Inflammatory macrophage treated with lipopolysaccharide for 1 hour (primary cell): ENCODE measurements at places on chromosomes 2 and 18.

DNA sequence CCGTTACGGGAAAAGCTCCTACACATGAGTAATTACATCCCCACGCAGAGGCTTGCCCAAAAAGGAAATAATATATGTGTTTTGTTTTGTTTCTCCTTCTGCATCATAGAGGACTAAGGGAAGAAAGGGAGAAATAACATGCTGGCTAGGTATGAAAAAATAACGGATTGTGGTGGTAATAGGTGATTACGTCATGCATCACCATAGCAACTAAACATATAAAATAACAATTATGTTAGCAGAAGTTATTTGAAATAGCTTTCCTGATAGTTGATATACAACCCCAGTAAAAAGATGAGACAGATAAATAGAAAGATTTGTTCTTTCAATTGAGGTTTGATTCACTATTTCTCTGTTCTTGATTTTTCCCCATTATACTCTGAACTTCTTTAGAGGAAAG is 518.0 kb downstream of the ZNF516 start:
- no peak for DNase-seq

DNA sequence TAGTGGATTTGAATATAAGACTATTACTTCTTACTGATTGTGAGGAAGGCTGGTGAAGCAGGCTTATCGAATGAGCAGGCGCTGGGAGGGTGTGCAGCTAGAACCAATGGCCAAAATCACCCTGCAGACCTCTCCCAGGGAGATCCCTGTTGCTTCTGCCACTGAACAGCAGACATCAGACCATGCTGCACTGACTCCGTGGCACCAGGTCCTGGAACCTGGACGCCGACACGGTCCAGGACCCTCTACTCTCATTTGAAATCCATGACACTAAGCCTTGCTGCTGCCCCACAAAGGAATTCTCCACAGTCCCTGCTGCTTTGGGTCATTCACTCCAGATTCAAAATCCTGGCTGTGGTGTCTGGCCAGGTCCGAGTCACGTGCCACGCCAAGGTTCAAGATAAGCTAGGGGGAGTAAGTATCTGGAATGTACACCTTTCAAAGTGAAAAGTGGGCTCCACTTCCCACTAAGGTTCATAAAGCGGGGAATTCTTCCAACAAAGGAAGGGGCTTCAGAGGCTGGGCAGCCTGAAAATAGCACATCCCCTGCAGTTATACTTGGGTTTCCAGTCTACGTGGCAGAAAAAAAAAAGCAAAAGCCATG is 9.0 kb upstream of the YWHAQ start:
- DNase-seq = no peak

DNA sequence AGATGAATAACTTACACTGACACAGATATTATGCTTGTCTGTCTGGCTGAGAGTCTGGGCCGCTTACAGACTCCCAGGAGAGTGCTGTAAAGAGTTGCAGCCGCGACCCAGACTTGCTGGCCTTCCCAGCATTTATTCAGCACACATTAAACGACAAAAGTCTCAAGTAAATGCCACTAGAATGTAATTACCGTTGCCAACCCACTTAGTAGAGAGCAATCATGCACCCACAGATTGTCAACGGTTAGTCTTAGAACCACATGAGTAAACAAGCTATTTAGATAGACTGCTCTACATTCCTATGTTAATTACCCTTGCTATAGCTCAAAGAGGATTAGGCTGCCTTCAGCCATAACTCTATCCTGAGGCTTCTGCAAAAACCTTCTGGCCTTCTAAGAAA is 47.8 kb upstream of the C2orf74 start:
- DNase-seq = no peak

GRCh38 chr2:201931951-201932350 is 101.7 kb upstream of the FZD7 start:
- DNase-seq = no peak

GRCh38 chr2:173146590-173146989 is 70.9 kb downstream of the MAP3K20 start:
- no peak for DNase-seq

GRCh38 chr2:168604252-168604651 is 148.2 kb downstream of the CERS6 start:
- no peak for DNase-seq

DNA sequence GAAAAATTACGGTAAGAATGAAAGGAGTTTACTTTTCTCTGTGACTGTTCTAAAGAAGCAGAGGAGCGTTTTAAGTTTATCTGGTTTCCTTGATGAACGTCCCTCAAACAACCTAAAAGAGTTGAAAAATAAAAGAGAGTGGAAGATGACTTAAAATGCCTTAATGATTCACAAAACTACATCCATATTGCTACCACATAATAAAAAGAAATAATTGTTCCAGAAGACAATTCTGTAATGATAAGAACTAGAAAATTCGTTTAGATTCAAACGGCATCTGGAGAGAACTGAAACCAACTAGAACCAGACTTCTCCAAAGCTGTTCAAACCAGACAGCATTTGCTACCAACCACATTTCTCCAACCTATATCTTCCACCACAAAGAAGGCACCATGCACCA is 68.1 kb downstream of the TEKT4 start:
- no peak for DNase-seq

GRCh38 chr2:15412779-15413178 is 148.4 kb downstream of the NBAS start:
- DNase-seq = no peak

DNA sequence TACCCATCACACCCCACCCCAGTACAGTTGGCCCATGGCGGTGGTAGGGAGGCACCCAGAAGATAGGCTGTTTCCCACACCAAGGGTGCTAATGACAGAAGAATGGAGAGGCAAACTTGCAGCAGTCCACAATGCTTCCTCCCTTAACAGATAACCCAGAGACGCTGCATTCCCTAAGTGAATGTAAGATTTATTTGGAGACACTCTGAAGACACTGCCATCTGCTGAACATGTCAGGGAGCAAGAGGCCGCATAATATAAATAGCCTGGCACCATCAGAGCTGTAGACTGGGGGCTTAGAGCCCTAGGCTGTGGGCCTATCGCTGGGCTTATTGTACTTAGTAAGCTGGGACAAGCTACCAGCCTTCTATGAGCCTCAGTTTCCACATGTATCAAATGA is 2.2 kb upstream of the IWS1 start:
- DNase-seq = no peak

GRCh38 chr18:44393406-44393805 is 287.3 kb upstream of the SETBP1 start:
- DNase-seq = no peak
